Activated CD8-positive, alpha-beta T cell treated with anti-CD3 and anti-CD28 coated beads, Interleukin-2, amount 10 ng/mL, durations not matched to agents 7 days and 5 days (primary cell): ENCODE measurements at places on chromosomes 12 and 14. TPM values are rescaled to one million over a fixed set of nuclear protein-coding genes. Genes with fewer than 3 reads are reported as not detected.

DLGAP5 gene
- 110 TPM for total RNA-seq

KMT2D gene
- total RNA-seq, result 113 TPM

LRRK2 gene
- total RNA-seq, result 0.10 TPM

DNAH10 gene
- 0.18 TPM for total RNA-seq

MOK gene
- 4.1 TPM for total RNA-seq

RNF212B gene
- total RNA-seq, result not detected
